ENCODE measurements at places on chromosomes 3 and 15.

DNA sequence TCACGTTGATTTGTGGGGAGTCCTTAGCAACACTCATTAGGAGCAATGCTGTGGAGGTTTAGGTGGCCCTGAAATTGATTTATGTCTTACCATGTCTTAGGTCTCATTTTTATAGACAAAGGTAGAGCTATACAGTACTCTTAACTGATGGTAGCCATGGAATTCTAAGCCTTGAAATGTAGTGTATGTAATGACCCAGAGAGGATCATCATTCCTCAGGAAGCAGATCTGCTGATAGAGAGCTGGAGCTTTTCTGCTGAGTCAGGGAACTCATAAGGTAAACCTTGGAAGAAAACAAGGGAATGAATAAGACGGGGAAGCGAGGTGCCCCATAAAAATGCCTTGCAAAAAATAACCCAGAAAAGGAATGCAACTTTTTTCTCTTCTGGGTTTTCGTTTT is 34.0 kb upstream of the ZNF639 start:
- no peak overlapping the region for H3K4me3 ChIP-seq
- H3K27me3 ChIP-seq = no peaks in the 10 kb centered on the region
- no peaks in the 10 kb centered on the region for H3K36me3 ChIP-seq
- H3K27ac ChIP-seq = no peak overlapping the region
- H3K4me1 ChIP-seq = no peaks in the 10 kb centered on the region

DNA sequence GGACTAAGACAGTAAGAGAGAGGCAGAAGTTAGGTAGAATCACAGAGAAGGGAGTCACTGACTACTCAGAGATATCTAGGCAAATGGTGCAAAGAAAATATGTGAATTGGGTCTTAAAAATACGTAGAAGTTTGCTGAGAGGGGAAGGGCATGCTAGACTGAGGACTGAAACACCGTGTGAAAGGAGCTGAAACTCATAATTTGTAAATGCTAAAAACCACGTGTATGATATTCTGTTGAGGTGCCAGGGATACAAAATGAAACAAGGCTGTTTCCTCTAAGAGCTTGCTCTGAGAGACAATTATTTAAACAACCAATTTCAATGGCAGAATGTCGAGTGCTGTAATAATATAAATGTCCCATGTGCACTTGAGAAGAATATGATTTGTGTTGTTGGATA is 47.2 kb downstream of the NCK1 start:
- H3K36me3 ChIP-seq = peaks cover 8% of the 10 kb centered on the region
- H3K4me1 ChIP-seq = peaks cover 46% of the 10 kb centered on the region
- DNase-seq = no peak
- no peaks in the 10 kb centered on the region for H3K27me3 ChIP-seq
- no peak overlapping the region for H3K4me3 ChIP-seq
- H3K27ac ChIP-seq = no peak overlapping the region

- no peak for DNase-seq
- peaks cover 6% of the 10 kb centered on the region for H3K4me1 ChIP-seq
- peak overlapping the region; percentile 88 for H3K27ac ChIP-seq
- H3K27me3 ChIP-seq = no peaks in the 10 kb centered on the region
- peak overlapping the region; percentile 25 for H3K4me3 ChIP-seq
Measured at GRCh38 chr15:38130205-38130567, 122.5 kb upstream of the SPRED1 start.

GRCh38 chr3:170746175-170746942 is 123.6 kb downstream of the RPL22L1 start:
- H3K27ac ChIP-seq = no peak overlapping the region
- H3K36me3 ChIP-seq = no peaks in the 10 kb centered on the region
- no peak overlapping the region for H3K4me3 ChIP-seq
- H3K4me1 ChIP-seq = no peaks in the 10 kb centered on the region
- no peak for DNase-seq

GRCh38 chr3:187112934-187113793 is 26.1 kb downstream of the RPL39L start:
- no peak overlapping the region for H3K27ac ChIP-seq
- DNase-seq = no peak
- no peaks in the 10 kb centered on the region for H3K4me1 ChIP-seq
- no peaks in the 10 kb centered on the region for H3K27me3 ChIP-seq
- no peaks in the 10 kb centered on the region for H3K36me3 ChIP-seq

- no peaks in the 10 kb centered on the region for H3K27me3 ChIP-seq
Measured at GRCh38 chr3:25125201-25125600, 302.9 kb upstream of the RARB start.

- no peaks in the 10 kb centered on the region for H3K27me3 ChIP-seq
- H3K27ac ChIP-seq = no peak overlapping the region
- H3K4me3 ChIP-seq = no peak overlapping the region
- H3K4me1 ChIP-seq = peaks cover 3% of the 10 kb centered on the region
- no peaks in the 10 kb centered on the region for H3K36me3 ChIP-seq
- DNase-seq = no peak
Measured at GRCh38 chr15:100569391-100569790, 32.6 kb downstream of the LINS1 start.

GRCh38 chr15:69647142-69647513 is 194.5 kb downstream of the RPLP1 start:
- H3K4me3 ChIP-seq = no peak overlapping the region
- no peak for DNase-seq
- no peak overlapping the region for H3K27ac ChIP-seq
- peaks cover 3% of the 10 kb centered on the region for H3K27me3 ChIP-seq
- no peaks in the 10 kb centered on the region for H3K4me1 ChIP-seq
- H3K36me3 ChIP-seq = no peaks in the 10 kb centered on the region

DNA sequence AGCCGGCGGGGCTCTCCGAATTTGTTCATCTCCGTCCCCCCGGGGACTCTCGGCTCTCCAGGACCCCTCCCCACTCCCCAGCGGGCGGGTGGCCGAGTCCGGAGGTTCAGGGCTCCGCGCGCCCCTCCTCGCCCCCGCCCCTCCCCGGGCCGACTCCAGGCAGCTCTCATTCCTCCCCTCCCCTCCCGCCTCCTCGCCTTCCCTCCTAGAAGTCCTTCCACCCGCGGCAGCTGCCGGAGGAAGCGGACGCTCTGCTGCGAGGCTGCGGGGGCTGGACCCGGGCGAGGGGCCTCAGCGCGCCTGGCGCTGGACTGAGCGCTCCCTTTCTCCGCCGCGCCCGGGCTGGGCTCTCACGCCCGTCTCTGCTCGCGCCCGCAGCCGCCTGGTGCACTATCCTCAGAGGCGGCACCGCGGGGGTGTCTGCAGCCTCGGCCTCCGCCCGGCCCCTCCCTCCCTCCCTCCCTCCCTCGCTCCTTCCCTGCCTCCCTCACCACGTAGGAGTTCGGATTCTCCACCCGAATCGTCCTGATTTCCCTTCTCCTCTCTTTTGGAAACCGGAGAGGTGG is at the start of gene ROBO2:
TSS of gene ROBO2 (plus strand) at position 494 of the 566 bp plus-strand sequence. CDS start 687 bp downstream, outside the sequence.
- peak within 1 kb of the TSS; percentile 72 for H3K4me3 ChIP-seq
- peaks cover 4% of the 10 kb centered on the region for H3K27me3 ChIP-seq
- peak within 1 kb of the TSS; percentile 88 for H3K27ac ChIP-seq
- peaks cover 55% of the 10 kb centered on the region for H3K4me1 ChIP-seq
- DNase-seq = no peak
- no peaks in the 10 kb centered on the region for H3K36me3 ChIP-seq

GRCh38 chr3:26104851-26105251 is 315.0 kb downstream of the OXSM start:
- no peaks in the 10 kb centered on the region for H3K36me3 ChIP-seq
- H3K27me3 ChIP-seq = no peaks in the 10 kb centered on the region
- DNase-seq = no peak
- peaks cover 4% of the 10 kb centered on the region for H3K4me1 ChIP-seq

GRCh38 chr15:100877551-100877950 is 2.1 kb upstream of the ALDH1A3 start:
- no peaks in the 10 kb centered on the region for H3K27me3 ChIP-seq
- no peak overlapping the region for H3K27ac ChIP-seq
- H3K4me1 ChIP-seq = peaks cover 33% of the 10 kb centered on the region
- no peaks in the 10 kb centered on the region for H3K36me3 ChIP-seq
- no peak for DNase-seq

- H3K36me3 ChIP-seq = no peaks in the 10 kb centered on the region
- H3K27ac ChIP-seq = no peak overlapping the region
Measured at GRCh38 chr3:98341758-98342157, 11.9 kb upstream of the OR5K4 start.

DNA sequence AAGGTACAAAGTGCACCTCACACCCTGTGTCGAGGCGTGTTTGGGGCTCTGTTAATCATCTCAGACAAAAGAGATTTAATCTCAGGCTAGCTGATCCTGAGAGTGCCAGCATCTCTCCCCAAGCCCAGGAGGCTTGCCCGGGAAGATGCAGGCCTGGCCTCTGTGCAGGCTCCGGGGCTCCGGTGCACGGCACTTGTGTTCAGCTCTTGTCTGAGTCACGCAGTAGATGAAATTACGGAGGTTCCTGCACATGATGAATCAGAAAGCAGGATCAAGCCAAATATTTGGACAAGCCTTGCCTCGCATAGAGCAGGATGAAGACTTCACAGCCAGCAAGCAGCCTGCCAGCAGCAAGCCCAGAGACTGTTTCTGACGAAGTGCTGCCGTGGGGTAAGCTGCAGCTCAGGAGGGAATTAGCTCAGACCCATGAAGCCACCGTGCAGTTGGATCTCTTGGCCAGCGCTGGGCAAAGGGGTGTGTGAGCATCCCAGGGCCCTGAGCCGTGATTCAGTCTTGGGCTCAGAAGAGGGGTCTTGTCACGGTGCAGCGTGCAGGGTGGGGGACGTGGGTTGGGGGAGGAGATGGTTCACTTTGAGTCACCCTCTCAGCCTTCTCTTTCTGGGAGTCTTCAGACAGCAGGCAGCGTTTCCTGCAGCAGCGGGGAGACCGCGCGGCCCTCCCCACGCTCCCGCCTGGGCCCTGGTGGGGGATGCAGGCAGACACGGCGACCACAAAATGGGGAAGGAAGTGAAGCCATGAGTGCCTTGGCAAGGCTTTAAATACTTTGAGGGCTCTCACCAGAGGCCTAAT is 89.2 kb upstream of the MEF2A start:
- peak overlapping the region; percentile 42 for H3K4me3 ChIP-seq
- no peaks in the 10 kb centered on the region for H3K36me3 ChIP-seq
- H3K4me1 ChIP-seq = peaks cover 41% of the 10 kb centered on the region
- H3K27me3 ChIP-seq = no peaks in the 10 kb centered on the region
- DNase-seq = no peak

- no peak for DNase-seq
- no peaks in the 10 kb centered on the region for H3K4me1 ChIP-seq
- no peaks in the 10 kb centered on the region for H3K27me3 ChIP-seq
- no peak overlapping the region for H3K27ac ChIP-seq
- H3K36me3 ChIP-seq = no peaks in the 10 kb centered on the region
- H3K4me3 ChIP-seq = no peak overlapping the region
Measured at GRCh38 chr15:85005746-85006145, 24.1 kb downstream of the PDE8A start.

GRCh38 chr3:2097641-2098191 is 950 bp upstream of the CNTN4 start:
- H3K27ac ChIP-seq = peak overlapping the region; percentile 60
- peak overlapping the region; percentile 56 for H3K4me3 ChIP-seq
- DNase-seq = no peak
- no peaks in the 10 kb centered on the region for H3K36me3 ChIP-seq

GRCh38 chr3:25107918-25108617 is 320.0 kb upstream of the RARB start:
- H3K36me3 ChIP-seq = no peaks in the 10 kb centered on the region
- no peaks in the 10 kb centered on the region for H3K4me1 ChIP-seq
- no peak overlapping the region for H3K4me3 ChIP-seq
- H3K27ac ChIP-seq = no peak overlapping the region

- H3K4me1 ChIP-seq = no peaks in the 10 kb centered on the region
- no peak overlapping the region for H3K27ac ChIP-seq
- H3K27me3 ChIP-seq = no peaks in the 10 kb centered on the region
- H3K36me3 ChIP-seq = no peaks in the 10 kb centered on the region
- no peak for DNase-seq
Measured at GRCh38 chr3:166877971-166878370, 502.1 kb downstream of the ZBBX start.

DNA sequence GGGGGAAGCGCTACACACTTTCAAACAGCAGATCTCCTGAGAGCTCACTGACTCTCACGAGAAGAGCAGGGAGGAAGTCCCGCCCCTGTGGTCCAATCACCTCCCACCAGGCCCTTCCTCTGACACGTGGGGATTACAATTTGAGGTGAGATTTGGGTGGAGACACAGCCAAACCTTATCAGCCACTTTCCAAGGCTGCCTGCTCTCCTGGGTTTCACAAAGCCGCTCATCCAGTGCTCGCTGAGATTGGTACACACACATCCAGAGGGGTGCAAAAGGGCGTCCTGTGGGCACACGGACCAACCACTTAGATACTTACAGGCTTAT is 23.1 kb downstream of the XXYLT1 start:
- H3K4me3 ChIP-seq = no peak overlapping the region
- no peak for DNase-seq
- no peak overlapping the region for H3K27ac ChIP-seq

DNA sequence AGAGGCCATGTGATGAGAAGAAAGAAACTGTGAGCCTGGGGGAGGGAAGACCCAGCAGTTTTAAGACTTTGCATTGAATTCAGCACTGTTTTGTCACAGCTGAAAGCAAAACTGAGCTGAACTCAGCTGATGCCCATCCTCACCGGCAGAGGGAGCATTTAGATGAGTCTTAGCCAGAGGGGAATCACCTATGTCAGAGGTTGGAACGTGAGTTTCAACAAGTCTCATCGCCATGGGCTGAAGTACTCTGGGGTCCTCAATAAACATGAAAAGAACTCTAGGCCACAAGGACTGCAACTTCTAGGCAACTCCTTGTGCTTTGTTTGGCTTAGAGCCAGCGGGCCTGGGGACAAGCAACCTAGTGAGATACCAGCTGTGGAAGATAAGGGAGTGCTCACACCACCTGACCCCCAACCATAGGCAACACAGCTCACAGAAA is 324.5 kb downstream of the TBL1XR1 start:
- no peaks in the 10 kb centered on the region for H3K27me3 ChIP-seq
- no peak overlapping the region for H3K4me3 ChIP-seq
- DNase-seq = no peak
- H3K27ac ChIP-seq = no peak overlapping the region
- H3K36me3 ChIP-seq = no peaks in the 10 kb centered on the region

- H3K4me3 ChIP-seq = no peak overlapping the region
- no peaks in the 10 kb centered on the region for H3K36me3 ChIP-seq
- peaks cover 49% of the 10 kb centered on the region for H3K4me1 ChIP-seq
- no peaks in the 10 kb centered on the region for H3K27me3 ChIP-seq
- DNase-seq = no peak
- H3K27ac ChIP-seq = peak overlapping the region; percentile 90
Measured at GRCh38 chr3:120350401-120350941, 1.3 kb upstream of the LRRC58 start.

DNA sequence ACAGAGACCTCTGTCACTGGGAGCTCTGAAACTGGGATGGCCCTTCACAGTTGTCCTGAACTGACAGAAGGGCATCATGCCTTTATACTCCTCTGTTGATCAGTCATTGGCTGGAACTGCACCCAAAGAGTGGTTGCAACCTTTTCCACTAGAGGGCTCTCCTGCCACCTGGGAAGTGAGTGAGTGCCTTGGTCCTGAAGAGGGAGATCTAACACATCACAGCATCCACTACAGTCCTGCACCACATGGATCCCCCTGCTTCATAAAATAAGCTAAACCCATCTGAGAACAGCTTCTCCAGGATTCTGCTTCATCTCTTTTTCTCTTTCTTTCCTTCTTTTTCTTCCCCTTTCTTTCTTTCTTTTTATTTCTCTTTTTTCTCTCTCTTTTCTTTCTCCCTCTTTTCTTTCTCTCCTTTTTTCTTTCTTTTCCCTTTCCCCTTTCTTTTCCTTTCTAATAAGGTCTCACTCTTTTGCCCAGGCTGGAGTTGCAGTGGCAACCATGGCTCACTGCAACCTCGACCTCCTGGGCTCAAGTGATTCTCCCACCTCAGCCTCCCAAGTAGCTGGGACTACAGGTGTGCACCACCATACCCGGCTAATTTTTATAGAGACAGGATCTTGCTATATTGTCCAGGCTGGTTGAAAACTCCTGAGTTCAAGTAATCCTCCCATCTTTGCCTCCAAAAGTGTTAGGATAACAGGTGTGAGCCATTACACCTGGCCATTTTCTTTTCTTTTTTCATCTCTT is 42.8 kb upstream of the RAF1 start:
- no peaks in the 10 kb centered on the region for H3K36me3 ChIP-seq
- H3K4me1 ChIP-seq = no peaks in the 10 kb centered on the region
- no peaks in the 10 kb centered on the region for H3K27me3 ChIP-seq
- no peak overlapping the region for H3K4me3 ChIP-seq

Data from esophagus squamous epithelium (tissue), 5 donors.